Activated naive CD8-positive, alpha-beta T cell treated with anti-CD3 and anti-CD28 coated beads for 36 hours (primary cell): ENCODE measurements at places on chromosomes 11 and 22. TPM values are rescaled to one million over a fixed set of nuclear protein-coding genes. Genes with fewer than 3 reads are reported as not detected.

The CD3D gene
- total RNA-seq, result 341 TPM

The GLYATL1 gene
- total RNA-seq, result 1.3 TPM

The OR52A1 gene
- total RNA-seq, result not detected

- no peak for DNase-seq
Observed at GRCh38 chr11:46331282-46331984, 15.8 kb upstream of the DGKZ start.

DNA sequence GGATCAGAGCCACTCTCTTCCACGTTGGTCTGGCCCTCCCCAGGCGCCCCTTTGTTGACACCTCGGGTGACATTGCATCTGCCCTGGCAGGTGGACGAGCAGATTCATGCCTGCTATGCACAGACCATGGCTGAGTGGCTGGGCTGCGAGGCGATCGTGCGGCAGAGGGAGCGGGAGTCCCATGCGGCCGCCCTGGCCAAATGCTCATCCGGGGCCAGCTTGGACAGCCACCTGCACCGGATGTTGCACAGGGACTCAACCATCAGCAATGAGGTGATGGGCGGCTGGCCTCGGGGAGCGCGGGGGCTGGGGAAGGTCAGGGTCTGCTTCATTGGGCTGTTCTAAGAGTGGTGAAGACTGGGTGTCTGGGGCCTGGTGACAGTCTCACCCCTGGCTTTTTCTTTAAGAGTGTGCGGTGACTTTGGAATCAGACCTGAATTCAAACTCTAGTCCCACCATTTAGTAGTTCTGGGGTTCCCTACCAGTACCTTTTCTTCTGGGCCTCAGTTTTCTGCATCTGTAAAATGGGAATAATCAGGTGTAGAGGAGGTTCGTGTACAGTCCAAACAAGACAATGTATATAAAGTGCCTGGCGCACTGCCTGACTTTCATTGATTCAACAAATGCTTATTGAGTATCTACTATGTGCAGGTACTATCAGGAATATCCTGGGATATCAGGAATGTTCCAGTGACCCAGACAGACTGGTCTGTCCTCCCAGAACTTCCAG, 53.0 kb downstream of the LHFPL7 start:
- no peak for DNase-seq

- DNase-seq, result no peak
Observed at GRCh38 chr22:20400606-20401375, 6.8 kb downstream of the ZNF74 start.
